ENCODE measurements at places on chromosomes 12 and 14.

DNA sequence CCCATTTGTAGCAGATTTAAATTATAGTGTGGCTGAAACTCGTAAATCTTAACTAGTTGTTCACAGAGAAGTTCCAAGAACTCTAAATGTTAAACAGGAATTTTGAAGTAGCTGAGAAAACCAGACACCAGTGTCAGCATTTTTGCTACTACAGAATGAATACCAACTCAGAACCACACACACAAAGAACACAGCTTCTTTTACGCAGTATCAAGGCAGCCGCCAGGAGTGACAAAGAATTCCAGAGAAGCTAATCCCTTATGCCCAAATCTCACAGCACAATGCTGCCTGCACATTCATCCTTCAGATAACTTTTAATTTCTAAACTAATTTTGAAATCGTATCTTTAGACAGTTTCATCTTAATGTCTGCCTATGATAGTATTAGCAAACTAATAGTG, 37.4 kb downstream of the SLC6A15 start:
- no peak for DNase-seq

- no peak for DNase-seq
Measured at GRCh38 chr14:91135039-91135438, 21.2 kb downstream of the DGLUCY start.

GRCh38 chr14:85131226-85131922, 398.6 kb upstream of the FLRT2 start:
- DNase-seq, result no peak

DNA sequence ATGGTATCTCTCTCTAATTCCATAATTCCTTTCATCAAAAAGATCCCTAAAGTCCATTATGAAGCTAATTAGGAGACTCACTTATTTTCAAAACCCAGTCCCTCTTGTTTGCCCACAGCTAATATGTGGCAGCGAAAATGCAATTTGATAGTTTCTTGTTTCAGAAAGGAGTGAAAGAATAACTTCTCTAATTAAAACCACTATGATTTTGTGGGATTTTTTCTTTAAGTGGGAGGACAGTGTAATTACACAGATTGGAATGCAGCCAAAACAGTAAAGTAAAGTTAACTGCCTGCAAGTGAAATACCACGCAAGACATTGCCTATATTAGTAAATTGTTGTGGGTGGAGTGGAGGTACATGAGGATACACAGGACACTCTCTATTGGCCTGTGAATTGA, 50.0 kb downstream of the PTPRO start:
- no peak for DNase-seq

GRCh38 chr12:117547209-117547608, 185.8 kb upstream of the NOS1 start:
- DNase-seq, result no peak

DNA sequence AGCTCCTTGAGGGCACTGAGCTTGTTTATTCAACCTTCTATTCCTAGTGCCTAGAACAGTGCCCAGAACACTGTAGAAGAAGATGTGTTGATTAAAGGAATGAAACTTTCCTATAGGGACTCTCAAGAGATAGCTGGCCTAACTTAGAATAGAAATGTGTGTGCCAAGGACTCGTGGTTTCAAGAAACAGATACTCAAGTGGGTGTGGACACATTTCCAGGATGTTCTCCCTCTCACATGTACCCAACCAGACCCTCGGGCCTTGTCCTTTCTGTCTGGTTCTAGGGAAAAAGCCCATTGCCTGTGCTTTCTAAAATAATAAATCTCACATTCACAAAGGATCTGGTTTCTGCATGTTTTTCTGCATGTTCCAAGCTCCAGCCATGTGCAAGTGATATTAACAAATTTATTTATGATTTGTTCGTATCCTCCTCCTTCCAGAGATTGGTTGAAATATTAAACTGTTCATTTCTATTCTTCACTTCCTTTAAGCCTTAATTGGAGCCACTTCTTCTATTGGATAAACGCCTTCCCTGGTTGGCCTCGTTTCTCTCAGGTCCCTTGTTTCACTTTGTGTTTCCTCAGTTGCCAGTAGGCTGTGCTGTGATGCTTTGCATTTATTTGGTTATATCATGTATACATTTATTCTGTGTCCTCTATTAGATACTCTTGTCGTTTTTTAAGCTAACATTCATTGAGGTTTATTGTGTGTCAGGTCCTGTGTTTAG, 89.8 kb downstream of the CRADD start:
- DNase-seq, result no peak

DNA sequence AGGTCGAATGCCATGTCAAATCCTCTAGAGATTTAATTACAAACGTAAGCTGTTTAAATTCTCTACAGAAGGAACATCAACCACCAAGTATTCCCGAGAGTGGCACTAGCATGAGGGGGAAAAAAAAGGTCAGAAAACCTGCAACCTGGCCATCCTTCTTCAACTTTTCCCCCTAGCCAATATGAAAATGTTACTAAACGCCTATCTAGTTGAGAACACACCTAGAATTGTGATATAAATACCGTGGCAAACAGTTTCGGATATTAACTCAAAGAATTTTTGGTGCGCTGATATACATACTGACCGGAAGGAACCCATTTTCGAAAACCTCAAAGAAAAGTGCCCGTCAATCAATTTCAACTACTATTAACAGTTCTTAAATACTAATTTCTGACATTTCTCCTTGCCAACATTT, 1.8 kb downstream of the HNRNPC start:
- DNase-seq, result no peak

DNA sequence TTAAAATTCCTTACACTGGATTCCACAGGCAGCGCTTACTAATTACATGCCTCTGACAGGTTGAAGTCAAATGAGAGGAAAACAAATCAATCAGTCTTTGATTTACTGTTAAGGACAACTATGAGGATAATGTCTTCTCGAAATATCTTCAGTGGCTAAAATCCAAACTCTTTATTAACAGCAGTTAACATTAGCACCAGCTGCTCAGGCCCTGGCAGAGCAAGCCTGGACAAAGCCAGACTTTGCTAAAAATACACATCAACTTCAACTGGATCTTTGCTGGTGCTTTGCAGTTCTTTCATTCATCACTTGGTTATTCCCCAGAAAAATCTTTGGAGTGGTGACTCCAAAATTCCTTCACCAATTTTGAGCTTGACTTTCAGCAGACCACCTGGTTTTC, 98.7 kb downstream of the HECTD4 start:
- DNase-seq, result no peak

DNA sequence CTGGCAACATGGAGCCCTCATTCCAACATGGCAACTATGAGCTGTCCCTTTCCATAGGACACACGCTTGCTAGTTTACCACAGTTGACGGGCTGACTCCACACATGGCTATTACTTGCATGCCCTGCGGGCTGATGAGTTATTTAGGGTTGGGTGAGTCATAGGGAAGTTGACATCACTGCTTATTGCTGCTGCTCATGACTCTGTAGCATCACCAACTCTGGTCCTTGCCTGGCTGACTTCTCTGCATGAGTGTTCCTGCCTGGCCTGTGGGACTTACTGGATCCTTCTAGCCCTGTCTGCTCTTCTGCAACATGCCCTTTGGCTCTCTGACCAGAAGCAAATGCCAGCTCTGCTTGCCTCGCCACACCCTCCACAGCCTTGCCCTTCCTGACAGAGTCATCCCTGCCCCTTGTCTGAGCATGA, 199.5 kb downstream of the ANO6 start:
- DNase-seq, result peak; percentile 97

- no peak for DNase-seq
Measured at GRCh38 chr12:77613411-77613810, 217.3 kb upstream of the NAV3 start.

GRCh38 chr14:94291159-94291905, 1.7 kb downstream of the SERPINA10 start:
- DNase-seq, result no peak

DNA sequence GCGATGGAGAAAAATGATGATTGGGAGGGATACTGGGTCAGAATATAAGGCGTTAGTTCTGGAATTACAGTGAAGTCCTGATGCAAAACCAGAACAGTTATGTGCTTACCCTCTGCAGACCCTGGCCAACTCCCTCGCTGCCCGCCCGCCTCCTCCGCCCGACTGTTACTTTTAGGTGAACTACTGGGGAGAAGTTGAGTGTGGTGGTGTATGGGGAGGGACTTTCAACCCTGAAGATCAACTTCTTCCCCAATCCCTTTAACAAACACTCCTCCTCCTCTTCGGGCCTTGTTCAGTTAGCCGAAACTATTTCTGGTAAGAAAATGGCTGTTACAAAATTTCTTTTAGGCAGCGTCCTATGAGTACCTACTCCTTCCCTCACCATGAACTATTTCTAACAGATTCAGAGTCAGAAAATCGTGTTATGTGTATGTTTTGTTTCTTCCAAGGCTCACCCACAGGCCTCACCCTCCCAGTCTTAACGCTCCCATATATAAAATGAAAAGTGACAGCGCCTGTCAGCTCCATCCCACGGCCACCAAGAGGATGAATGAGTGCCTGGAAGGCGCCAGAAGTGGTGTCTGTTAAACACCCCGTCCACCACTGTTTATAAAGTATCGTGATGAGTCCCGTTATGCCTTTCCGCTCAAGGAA, 1.3 kb downstream of the FBXO33 start:
- no peak for DNase-seq

DNA sequence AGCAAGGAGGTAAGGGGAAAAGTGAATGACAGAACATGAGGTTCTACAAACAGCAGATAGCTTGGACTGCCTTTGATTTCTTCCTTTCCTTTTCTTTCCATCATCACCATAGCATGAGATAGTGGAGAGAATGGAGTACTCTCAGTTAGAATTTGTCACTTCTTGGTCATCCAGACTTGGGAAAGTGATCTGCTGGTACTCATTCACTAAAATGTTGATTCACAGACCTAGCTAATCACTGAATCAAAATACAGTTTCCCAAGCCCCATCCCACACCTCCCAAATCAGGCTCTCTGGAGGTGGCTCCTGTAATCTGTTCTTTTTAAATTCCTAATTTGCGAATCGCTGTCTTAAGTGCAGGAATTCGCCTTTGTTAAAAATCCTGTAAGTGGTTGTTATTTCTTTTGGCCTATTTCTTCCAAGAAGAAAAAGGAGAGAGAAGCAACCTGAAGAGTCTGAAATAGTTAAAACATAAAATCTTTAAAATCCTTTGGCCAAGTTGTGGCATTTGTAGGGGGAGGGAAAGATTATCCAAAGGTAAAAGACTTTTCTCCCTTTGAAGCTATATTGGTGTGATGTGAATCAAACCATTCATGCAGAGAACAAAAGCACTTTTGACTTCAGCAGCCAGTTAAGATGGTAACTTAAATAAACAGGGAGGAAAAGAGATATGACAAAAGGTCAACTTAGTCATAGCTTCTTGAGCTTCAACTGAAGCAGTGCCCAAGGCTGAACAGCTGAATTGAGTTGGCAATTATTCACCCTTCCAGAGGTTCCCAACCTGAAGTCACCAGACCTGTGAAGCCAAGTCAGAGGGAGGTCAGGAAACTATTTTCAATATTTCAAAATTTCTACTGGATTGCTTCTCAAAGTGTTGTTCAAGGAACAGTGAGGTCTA, 255.1 kb upstream of the KRR1 start:
- no peak for DNase-seq

GRCh38 chr14:71194251-71194650, 287.0 kb downstream of the PCNX1 start:
- DNase-seq, result no peak

GRCh38 chr14:68668531-68668930, 124.3 kb downstream of the ZFP36L1 start:
- no peak for DNase-seq

GRCh38 chr14:101986953-101987352, 22.6 kb downstream of the DYNC1H1 start:
- no peak for DNase-seq

- DNase-seq, result no peak
Measured at GRCh38 chr14:37544407-37544806, 50.6 kb downstream of the FOXA1 start.

DNA sequence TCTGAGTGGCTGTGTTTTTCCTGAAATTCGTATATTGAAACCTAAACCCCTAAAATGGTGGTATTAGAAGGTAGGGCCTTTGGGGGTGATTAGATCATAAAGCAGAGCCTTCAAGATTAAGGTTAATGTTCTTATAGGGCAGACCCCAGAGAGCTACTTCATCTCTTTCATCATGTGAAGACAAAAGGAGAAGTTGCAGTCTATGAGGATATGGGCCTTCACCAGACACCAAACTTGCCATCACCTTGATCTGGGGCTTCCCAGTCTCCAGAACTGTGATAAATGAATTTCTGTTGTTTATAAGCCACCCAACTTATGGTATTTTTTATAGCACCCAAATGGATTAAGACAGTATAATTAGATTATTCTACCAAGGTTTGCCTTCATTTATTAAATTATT, 275.0 kb upstream of the ATP2B1 start:
- DNase-seq, result no peak

DNA sequence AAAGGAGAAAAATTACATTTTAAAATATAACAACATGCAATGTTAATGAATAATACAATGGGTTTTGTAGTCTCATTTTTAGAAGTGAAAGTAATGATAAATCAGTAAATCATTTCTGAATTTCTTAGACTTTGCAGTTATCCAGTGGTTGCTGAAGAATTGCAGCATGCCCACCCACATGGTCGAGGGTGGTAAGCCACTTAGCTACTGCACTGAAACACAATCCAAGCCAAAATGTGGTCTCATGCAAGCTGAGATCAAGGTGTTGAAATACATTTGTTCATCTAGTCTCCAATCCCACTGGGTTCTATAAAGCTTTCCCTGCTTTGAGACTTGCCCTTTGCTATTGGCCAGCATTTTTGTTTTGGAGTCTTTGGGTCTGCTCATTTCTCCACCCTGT, 247.9 kb downstream of the NELL2 start:
- DNase-seq, result no peak

DNA sequence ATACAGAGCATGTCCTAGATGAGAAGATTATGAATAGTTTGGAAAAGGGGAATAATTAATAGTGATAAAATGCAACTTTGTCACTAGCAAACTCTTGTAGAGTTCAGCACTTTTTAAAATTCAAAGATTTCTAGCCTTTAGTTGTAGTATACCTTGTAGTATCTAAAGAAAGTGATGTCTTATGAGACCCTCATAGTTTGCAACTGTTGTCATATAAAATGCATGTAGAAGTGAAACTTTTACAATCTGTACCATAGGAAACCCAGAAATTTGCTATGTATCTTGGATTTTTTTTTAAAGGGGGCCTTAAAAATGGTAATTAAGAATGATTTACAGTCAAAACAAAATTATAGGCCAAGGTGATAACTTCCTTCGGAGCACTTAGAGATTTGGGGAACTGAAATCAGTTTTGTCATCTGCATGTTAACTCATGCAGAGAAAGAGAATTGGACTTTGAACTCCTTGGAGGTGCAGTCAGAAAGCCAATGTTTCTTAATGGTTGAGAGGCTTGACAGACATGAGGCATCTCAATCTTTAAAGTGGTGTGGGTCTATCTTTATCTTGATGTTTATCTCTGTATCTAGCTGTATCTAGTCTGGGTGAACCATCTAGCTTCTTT, 1.3 kb downstream of the LRRK2 start:
- DNase-seq, result no peak

DNA sequence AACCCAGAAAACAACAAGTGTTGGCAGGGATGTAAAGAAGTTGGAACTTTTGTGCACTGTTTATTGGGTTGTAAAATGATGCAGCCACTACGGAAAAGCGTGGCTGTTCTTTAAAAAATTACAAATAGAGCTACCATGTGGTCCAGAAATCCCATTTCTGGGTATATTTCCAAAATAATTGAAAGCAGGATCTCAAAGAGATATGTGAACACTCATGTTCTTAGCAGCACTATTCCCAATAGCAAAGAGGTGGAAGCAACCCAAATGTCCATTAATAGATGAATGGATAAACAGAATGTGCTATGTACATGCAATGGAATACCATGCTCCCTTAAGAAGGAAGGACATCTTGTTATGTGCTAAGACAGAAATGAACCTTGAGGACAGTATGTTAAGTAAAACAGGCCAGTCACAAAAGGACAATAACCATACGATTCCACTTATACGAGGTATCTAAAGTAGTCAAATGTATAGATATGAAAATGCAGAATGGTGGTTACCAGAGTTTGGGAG, 249.5 kb downstream of the PHLDA1 start:
- no peak for DNase-seq

Measured in BJ (cell line).